ENCODE measurements at places on chromosomes 3 and 15.

GRCh38 chr3:138941259-138941885 is 5.6 kb downstream of the FOXL2 start:
- peak; percentile 77 for DNase-seq

GRCh38 chr15:74543583-74543982 is 2.6 kb downstream of the ARID3B start:
- peak; percentile 58 for DNase-seq

GRCh38 chr3:119641416-119641815 is 19.0 kb downstream of the POPDC2 start:
- no peak for DNase-seq

DNA sequence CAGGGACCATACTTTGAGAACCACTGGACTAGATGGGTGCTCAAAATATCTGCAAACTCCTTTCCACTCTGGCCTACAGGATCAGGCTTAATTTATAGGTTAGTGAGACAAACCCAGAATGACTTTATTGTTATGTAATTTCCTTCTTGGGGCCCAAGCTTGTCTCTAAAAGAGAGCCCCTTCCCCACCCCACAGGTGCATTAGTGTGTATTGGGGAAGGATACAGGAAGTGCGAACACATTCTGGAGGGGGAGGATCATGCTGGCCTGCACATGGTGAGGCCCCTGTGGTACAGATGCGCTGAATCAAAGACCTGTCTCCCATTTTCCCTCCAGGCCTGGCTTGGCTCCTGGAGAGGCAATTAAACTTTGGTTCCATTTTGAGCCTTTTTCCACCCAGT is 273.0 kb upstream of the LRTM1 start:
- DNase-seq, result no peak

GRCh38 chr3:132713977-132714727 is 8.1 kb downstream of the NPHP3 start:
- DNase-seq, result no peak

Measured in hematopoietic multipotent progenitor cell treated with erythropoietin and hydrocortisone succinate and interleukin-3 and kit ligand, for 4 days (in vitro differentiated cells).